Activated T-cell treated with anti-CD3 and anti-CD28 coated beads, Interleukin-2, amount 50 U/mL, for 72 hours (primary cell): ENCODE measurements at places on chromosomes 3 and 15. TPM values are rescaled to one million over a fixed set of nuclear protein-coding genes. Genes with fewer than 3 reads are reported as not detected.

- no peak for DNase-seq
Measured at GRCh38 chr3:124634210-124635168, 95.8 kb upstream of the UMPS start.

- DNase-seq, result no peak
Measured at GRCh38 chr3:195803289-195803908, 8.3 kb downstream of the MUC4 start.

GRCh38 chr3:5324780-5325179, 137.3 kb downstream of the EDEM1 start:
- DNase-seq, result no peak

- no peak for DNase-seq
Measured at GRCh38 chr3:150372722-150373121, 35.4 kb upstream of the TSC22D2 start.

GRCh38 chr3:53003320-53003719, 42.6 kb downstream of the SFMBT1 start:
- no peak for DNase-seq

The HTR3E gene
- total RNA-seq, result not detected

The SLCO2A1 gene
- 0.10 TPM for total RNA-seq

The ADAMTS9 gene
- total RNA-seq, result not detected

The OXSR1 gene
- 51.8 TPM for total RNA-seq

The ITIH1 gene
- not detected for total RNA-seq

The ZIC1 gene
- not detected for total RNA-seq

The ZPLD1 gene
- 0.32 TPM for total RNA-seq
